Progenitor cell of endocrine pancreas (in vitro differentiated cells): ENCODE measurements at places on chromosomes 5 and 9. TPM values are rescaled to one million over a fixed set of nuclear protein-coding genes. Genes with fewer than 3 reads are reported as not detected.

The FAM78A gene
- total RNA-seq: 1.9 and 2.0 TPM in 2 replicates

DNA sequence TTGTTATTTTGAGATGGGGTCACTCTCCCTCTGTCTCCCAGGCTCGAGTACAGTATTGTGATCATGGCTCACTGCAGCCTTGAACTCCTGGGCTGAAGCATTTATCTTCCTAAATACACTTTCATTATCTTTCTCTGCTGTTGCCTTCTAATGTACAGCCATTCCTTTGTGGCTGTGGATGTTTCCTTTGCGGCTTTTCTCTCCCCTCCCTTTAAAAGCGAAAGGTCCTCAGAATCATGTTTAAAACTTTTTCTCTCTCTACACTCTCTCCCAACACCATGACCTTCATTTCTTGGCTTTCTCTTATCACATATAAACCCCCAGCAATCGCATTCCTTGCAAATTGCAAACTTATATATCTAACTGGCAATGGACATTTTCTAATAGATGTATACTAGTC lies 1.6 kb downstream of the IFNA2 start:
- H3K36me3 ChIP-seq: no peaks in the 10 kb centered on the region
- H3K4me1 ChIP-seq: peaks cover 20% of the 10 kb centered on the region
- no peak for DNase-seq

The BTNL8 gene
- not detected in 2 replicates for total RNA-seq

DNA sequence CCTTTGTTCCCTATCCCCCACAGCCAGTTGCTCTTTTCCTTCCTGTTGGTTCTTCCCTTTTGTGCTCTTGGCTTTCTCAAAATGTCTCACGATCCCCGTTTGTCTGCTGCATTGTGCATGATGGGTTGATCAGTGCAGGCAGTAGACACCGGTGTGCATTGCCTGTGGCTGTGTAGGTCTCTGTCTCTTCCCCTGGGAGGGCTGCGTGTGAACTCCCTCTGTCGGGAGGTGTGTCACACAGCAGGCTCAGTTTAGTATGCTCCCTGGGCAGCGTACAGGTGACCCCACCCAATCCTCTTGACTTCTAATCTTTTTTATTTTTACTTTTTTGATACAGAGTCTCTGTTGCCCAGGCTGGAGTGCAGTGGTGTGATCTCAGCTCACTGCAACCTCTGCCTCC lies 265.3 kb downstream of the FSTL4 start:
- no peaks in the 10 kb centered on the region for H3K36me3 ChIP-seq
- peaks cover 18% of the 10 kb centered on the region for H3K27me3 ChIP-seq
- no peak overlapping the region for H3K27ac ChIP-seq

DNA sequence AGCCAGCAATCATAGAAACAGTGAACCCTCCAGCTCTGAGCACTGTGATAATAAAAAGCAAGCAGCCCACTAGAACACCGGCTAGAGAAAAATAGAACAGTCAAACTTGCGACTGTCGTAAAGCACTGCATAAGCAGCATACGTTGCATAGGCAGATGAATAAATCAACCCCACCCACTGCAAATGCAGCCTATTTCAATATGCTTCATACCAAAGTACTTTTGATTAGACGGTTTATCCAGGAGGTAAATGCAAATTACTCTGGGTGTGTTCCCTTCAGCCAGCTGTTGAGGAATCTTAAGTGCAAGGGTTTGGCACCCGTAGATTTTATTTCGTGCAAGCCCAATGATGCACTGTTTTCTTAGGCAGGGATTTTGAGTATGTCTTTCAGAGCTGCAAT lies 32.1 kb upstream of the ANKRD18A start:
- peaks cover 16% of the 10 kb centered on the region for H3K27me3 ChIP-seq
- no peak overlapping the region for H3K4me3 ChIP-seq
- H3K27ac ChIP-seq: no peak overlapping the region
- no peaks in the 10 kb centered on the region for H3K36me3 ChIP-seq

The ALDH1B1 gene
- total RNA-seq: 31.9 and 32.1 TPM in 2 replicates

DNA sequence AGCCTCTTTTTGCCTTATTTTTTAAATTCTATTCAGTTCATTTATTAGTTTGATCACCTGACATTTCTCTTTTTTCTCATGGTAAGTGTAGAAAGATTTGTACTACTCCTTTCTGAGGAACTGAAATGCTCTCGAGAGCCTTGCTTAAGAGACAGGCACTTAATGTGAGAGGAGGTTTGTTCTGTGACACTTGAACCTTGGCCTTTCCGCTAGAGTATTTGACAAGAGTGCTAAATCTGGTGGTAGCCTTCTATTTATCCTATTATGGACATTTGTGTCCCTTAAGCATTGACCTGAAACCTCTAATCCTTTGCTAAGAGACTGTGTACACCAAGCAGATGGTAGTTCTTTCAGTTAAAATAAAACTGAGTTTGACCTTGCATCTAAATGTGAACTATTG lies 805.0 kb upstream of the PTPRD start:
- no peaks in the 10 kb centered on the region for H3K36me3 ChIP-seq
- no peaks in the 10 kb centered on the region for H3K27me3 ChIP-seq
- H3K27ac ChIP-seq: no peak overlapping the region
- no peak overlapping the region for H3K4me3 ChIP-seq
- DNase-seq: no peak

GRCh38 chr9:108074900-108075299 lies 585.3 kb upstream of the KLF4 start:
- peaks cover 9% of the 10 kb centered on the region for H3K4me1 ChIP-seq
- no peak overlapping the region for H3K27ac ChIP-seq
- H3K36me3 ChIP-seq: no peaks in the 10 kb centered on the region
- H3K27me3 ChIP-seq: peaks cover 65% of the 10 kb centered on the region
